Stimulated activated CD8-positive, alpha-beta memory T cell treated with anti-CD3 and anti-CD28 coated beads, Interleukin-2, amount 100 ng/mL, for 1 hour (primary cell): ENCODE measurements at places on chromosomes 1 and 21.

DNA sequence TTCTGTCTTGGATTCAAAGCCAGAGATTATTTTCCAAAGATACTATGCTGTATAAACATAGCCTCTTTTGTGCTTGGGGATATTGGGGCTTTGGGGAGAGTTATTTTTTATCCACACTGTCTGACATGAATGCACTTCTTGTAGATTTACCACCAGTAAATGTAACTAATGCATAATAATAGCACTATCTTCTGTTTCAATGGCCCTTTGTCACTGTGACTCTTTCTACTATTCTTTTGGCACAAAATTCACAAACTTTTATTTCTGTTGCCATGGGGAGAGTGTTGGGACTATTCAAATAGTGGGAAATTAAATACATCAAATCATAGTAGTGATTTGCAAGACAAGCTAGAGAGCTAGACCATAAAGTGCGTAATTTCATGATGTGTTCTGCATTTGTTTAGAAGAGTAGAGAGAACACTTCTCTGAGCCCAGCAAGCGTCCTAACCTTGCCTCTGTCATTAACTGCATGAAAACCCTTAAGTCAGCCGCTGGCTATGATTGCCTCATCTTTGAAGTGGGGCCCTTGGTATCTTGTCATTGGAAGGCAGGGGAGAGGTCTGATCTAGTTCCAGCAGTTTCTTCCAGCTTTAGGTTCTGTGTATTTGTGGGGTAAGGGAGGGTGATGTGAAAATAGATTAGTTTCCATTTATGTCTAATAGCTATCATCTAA is 154.4 kb downstream of the HHAT start:
- DNase-seq = no peak

DNA sequence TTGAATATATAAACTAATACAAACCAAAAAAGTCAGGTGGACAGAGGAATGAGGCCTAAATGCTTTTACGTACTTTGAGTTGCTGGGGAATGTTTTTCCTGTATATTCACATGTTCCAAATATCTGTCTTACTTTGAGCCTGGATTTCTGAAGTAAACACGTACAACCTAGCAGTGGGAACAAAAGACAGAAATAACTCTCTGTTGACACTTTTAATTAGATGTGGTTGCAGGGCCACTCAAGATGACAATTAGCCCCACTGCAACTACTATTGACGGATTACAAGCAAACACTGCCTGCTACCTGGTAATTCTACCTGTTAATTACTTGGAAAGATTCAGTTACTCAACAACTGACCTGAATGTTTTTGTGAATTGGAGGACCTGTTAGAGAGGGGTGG is 196.9 kb downstream of the TTLL7 start:
- no peak for DNase-seq

DNA sequence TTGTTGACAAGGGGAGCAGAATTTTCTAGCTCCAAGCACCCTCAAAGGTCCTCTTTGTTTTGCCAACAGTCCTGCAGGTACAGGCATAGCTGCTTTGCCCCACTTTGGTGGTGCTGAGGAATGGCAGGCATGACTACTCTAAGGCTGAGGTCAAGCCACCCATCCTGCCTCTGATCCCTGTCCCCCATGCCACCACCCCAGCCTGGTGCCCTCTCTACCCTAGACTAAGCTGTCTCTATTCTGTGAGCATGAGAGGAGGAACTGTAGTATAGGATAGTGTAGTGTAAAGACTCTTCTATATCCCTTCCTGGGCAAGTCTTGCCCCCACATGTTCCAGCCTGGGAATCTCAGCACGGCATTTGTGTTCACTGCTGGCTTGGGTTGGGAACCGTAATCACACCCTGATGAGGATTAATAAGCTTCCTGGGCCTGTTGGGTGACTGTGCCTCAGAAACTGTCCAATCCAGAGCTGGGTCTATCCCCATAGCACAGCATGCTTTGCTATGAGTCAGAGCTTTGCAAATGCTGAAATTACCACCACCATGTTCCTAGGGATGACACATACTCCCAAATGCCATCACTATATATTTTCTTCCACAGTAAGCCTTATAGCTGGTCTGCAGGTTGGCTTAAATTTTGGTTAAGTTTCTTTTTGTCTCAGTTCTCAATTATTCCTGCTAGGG is 105.7 kb upstream of the PPP2R5A start:
- DNase-seq = no peak

GRCh38 chr1:92797961-92798360 is 13.1 kb upstream of the EVI5 start:
- no peak for DNase-seq

GRCh38 chr1:37797750-37798345 is 4.2 kb downstream of the MANEAL start:
- no peak for DNase-seq

DNA sequence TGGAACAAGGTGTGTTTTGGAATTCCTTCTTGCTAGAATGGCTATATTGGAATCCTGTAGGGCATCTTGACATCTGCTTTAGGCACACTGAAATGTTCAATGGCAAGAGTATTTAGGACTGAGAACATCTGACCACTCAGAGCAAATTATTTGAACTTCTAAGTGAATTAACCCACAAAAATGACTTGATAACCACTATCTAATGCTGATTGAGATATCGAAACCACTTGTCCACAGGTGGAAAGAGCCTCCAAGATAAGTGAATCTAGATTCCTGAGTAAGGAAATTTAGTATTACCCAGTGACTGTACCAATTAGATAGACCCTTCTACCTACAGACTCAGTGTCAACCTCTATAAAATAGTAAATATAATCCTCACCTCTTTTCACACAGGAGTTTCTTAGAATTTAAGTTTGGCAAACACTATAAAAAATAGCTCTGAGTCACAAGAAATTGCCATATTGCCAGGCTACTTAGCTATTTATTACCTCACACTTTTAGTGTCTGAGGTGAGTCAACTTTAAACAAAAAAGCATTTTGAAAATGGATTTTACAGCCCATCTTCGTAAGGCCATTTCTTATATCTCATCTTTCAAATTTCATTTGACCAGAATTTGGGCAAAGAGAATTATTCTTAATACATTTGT is 421.8 kb downstream of the PTBP2 start:
- DNase-seq = no peak
